HT1080 (cell line): ENCODE measurements at places on chromosomes 7 and 10. TPM values are rescaled to one million over a fixed set of nuclear protein-coding genes. Genes with fewer than 3 reads are reported as not detected.
A peak's percentile ranks its signal among the peaks of the same experiment; 100 is the strongest.

GRCh38 chr7:27165089-27165995, at the start of gene HOXA9:
HOXA9 (minus strand) TSS chr7:27165537; CDS start chr7:27165457, 80 bp downstream.
- DNase-seq, result peak; percentile 87

DNA sequence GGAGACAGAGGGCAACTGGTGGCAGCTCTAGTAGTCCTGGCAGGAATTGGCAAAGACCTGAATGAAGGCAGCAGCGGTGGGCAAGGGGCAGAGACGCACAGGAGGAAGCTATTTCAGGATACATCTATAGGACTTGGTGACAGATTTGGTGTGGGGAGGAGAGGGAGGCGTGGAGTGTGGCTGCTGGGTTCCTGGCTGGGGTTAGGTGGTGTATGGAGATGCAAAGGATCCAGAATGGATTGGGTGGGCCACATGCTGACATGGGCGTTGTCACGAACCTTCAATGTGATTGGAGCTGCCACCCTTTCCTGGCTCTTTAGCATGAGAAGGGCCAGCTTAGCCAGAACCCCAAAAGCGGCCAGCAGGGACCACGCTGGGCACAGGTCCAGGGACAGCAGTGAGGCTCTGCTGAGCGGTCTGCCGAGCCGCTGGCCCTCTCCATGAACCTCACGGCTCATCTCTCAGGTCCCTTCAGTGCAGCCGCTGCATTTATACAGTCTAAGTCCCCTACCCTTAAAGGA, 10.2 kb upstream of the ADCY1 start:
- no peak for DNase-seq

GRCh38 chr10:61470740-61471139, 17.6 kb upstream of the TMEM26 start:
- no peak for DNase-seq

GRCh38 chr10:109902992-109903947, 20.0 kb downstream of the XPNPEP1 start:
- peak; percentile 66 for DNase-seq

Gene DGKI
- 21.6 and 22.3 TPM in 2 replicates for total RNA-seq

Gene DNAJB6
- 153 and 196 TPM in 2 replicates for total RNA-seq

- peak; percentile 81 for DNase-seq
These were observed 474.9 kb downstream of the KCNMA1 start for GRCh38 chr10:77162697-77163096.

GRCh38 chr7:7221599-7222038, 39.3 kb downstream of the C1GALT1 start:
- DNase-seq, result peak; percentile 77

GRCh38 chr10:6678211-6678803, 98.2 kb upstream of the PRKCQ start:
- peak; percentile 36 for DNase-seq

DNA sequence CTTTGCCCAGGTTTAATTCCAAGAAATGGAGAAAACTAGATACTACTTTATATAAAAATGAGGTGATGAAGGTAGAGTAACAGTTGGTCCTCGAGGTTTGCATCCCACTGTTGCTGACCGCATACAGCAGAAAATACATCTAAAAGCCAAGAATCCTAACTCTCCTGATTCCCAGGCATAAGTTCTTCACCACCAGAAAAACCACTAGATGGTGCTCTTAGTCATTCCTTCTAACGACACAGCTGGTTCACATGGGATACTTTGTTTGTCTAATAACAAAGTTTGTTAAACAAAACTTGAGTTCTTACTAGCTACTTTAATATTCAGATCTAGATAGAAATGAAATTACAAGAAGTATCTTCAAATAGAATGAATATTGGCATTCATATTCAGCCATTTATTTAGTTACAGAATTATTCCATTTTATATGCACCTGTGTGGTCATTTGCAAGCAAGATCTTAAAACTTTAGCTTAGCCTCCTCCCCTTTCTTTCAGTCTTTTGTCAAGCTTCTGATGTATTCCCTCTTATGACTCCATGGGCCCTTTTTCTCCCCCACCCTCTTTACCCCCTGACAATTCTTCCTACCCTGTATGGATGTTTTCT, 54.1 kb upstream of the CYP26C1 start:
- DNase-seq, result peak; percentile 50

- DNase-seq, result peak; percentile 66
These were observed 21.8 kb upstream of the KIF5B start for GRCh38 chr10:32077896-32078485.
